H4 (cell line): ENCODE measurements at places on chromosomes 1 and 21.
A peak's percentile ranks its signal among the peaks of the same experiment; 100 is the strongest.

GRCh38 chr1:65541161-65541560 lies 120.7 kb downstream of the LEPR start:
- no peak for DNase-seq

GRCh38 chr1:17274186-17275170 lies 25.6 kb downstream of the PADI3 start:
- DNase-seq = peak; percentile 49

GRCh38 chr1:227785094-227785804 lies 30.2 kb upstream of the PRSS38 start:
- DNase-seq = no peak

GRCh38 chr1:97063532-97063931 lies 341.9 kb downstream of the PTBP2 start:
- DNase-seq = no peak

DNA sequence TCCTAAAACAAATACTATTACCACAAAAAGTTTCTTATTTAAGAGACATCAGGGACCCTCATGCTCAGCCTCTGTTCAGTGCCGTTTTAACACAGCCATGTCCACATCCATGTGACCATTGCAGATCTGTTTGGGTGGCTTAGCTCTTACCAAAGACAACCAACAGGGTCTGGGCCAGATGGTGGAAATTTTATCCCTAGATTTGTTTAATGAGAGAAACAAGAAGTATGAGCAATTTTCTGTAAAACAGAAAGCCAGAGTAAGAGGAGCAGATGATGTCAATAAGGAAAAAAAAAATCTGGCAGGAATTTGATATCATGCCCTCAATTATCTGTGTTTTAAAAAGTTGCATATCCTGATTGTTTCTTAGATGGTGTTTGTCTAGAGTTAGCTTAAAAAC lies 299.9 kb downstream of the TM2D1 start:
- no peak for DNase-seq

DNA sequence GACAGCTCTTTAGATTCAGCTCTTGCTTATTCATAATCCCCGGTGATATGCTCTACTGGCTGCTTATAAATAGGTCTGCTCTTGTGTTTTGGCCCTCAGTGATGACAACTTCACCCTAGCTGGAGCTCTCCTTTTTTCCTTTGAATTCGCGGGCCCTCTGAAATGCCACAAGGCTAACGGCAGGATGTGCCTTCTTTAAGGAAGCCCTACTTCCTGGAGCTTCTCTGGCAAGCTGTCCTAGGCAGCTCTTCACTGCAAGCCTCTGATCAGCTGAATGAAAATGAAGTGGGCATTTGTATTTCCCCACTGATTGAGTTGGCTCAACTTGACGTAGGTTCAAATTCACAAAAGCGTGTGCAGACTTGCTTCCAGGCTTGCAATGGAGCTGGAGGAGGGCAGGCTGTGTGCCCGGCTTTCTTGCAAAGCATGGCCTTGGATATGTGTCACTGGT lies 22.2 kb downstream of the SGIP1 start:
- no peak for DNase-seq

- no peak for DNase-seq
These were observed 5.8 kb downstream of the TRIM11 start for GRCh38 chr1:228400692-228401454.

GRCh38 chr1:225883616-225884265 lies 1.6 kb upstream of the TMEM63A start:
- DNase-seq = no peak

DNA sequence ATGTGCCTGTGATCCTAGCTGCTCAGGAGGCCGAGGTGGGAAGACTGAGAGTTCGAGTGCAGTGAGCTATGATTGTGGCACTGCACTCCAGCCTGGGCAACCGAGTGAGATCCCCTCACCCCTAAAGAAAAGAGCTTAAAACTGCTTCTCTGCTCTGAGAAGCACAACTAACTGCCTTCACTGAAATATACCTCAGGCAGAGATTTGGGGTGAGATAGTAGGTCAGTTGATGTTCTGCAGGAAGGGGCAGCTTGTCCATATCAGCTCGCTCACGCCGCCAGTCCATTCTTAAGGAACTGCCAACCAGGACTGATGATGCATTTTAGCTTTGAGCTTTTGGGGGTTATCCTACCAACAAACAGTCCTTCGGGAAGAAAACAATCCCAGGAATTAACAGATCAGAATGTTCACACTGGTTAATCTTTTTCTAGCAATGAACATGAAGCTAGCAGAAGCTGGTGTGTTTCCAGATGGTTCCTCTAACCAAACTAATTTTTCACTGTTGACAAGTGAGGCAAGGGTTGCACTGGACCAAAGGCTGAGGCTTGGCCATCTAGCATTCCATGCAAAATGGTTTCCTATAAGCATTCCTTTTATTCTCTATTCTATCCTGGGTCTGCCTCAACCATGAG lies 31.6 kb downstream of the LHX4 start:
- no peak for DNase-seq

DNA sequence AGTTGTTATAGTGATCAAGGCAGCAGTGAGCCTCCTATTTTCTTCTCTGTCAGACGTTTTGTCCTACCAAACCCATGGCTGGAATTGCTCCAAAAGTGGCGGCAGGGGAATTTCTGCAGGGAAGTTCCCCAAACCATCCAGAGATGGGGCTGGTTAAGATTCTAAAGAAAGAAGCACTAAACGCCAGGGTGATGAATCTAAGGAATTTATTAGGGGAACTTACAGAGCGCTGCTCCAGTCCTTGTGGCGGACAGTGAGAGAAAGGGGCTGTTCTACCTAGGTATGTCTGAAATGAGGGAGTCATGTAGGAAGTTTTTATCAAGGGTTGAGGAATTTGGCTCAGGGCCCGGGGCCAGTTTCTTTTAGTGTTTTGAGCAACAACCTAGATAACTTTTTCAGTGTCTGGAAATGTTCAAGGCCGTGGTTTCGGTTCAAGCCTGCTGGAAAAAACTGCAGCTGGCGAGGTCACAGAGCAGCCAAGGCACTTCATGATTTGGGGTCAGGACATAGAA lies 222.4 kb upstream of the B3GALT2 start:
- DNase-seq = peak; percentile 37

GRCh38 chr1:68197891-68198290 lies 34.4 kb downstream of the WLS start:
- peak; percentile 49 for DNase-seq

- DNase-seq = no peak
These were observed 59.0 kb upstream of the BCAR3 start for GRCh38 chr1:93740601-93741031.

- DNase-seq = peak; percentile 19
These were observed 128.9 kb upstream of the ADAR start for GRCh38 chr1:154736841-154737240.

- peak; percentile 93 for DNase-seq
These were observed 610 bp upstream of the HES4 start for GRCh38 chr1:1000357-1001056.

GRCh38 chr1:6594977-6595740 lies 7.5 kb downstream of the KLHL21 start:
- no peak for DNase-seq

DNA sequence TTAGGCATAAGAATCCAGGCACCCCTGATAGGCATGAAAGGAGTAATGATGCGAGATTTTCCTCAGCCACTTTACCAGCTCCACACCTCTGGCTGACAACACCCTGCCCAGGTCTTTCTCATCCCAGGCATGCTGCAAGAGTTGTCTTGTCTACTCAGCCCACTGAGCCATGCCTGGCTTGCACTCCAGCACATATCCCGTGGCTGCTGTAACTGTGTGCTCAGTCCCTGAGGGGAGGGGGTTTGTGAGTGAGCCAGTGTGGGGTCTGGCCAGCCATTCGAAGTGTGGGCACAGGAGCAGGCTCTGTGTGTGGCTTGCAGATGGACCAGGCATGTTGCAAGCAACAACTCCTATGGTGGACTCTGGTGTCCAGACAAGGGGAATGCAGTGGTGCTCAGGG lies 529.6 kb downstream of the ADGRL2 start:
- no peak for DNase-seq

DNA sequence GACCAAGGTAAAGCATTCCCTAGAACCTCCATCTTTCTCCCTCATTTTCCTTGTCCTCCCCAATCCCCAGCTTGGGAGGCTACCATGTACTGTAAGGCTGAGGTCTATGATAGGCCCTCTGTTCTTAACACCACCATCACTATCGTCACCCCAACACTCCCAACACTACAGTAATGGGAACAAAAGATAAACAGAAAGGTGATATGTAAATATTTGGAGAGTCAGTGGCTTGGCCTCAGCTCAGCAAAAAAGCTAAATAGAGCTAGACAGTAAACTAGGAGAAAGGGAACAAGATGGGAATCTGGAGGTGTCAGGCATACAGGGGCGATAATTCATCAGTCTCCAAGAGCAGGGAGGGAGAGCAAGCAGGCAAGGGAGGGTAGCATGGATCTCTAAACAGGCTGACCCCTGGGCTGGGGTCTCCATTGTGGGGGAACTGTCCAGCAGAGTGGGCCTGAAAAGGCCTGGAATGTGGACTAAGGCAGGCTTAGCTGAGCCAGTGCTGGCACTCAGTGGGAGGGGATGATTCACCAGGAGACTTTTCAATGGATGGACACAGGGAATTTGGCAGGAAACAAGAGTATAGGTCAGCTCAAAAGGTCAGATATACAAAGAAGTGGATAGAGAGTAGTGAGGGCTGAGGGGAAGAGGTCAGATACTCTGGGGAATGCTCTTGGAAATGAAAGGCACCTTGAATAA lies 6.7 kb downstream of the WNT2B start:
- DNase-seq = peak; percentile 52

GRCh38 chr1:64476251-64476952 lies 6.5 kb downstream of the CACHD1 start:
- peak; percentile 29 for DNase-seq

DNA sequence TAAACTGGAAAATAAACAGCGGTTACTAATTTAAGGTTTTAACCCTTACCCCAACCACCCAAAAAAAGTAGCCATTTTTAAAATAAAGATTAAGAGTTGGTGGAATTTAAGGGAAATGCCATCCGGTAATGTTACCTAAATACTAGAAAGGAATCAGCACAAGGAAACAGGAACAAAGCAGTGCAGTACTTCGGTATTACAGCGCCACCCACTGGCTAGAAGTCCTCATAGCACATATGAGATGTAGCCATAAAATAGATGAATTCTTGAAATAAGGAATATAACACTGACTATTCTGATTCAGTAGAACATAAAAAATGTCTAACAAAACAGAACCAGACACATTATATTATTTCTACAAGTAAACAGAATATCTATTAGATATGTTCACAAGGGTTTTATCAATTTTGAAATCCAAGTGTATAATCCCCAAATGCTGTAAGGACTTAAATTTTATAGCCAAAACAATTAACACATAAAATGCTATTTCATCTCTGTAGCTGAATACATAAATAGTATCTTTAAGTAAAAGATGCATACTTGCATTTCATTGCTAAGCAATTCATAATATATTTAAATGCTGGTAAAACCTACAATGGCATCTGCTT lies 58.8 kb downstream of the FRRS1 start:
- DNase-seq = peak; percentile 64

- no peak for DNase-seq
These were observed 862.8 kb downstream of the KCNT2 start for GRCh38 chr1:195745189-195746010.

GRCh38 chr1:234608911-234609690 lies 877 bp downstream of the IRF2BP2 start:
- DNase-seq = no peak

GRCh38 chr1:109636201-109636952 lies 16.7 kb downstream of the AMPD2 start:
- DNase-seq = peak; percentile 70

- peak; percentile 69 for DNase-seq
These were observed 1.1 kb downstream of the SERTAD4 start for GRCh38 chr1:210233495-210234328.

GRCh38 chr1:83505148-83505547 lies 493.8 kb downstream of the TTLL7 start:
- no peak for DNase-seq

GRCh38 chr1:117215733-117216462 lies 5.2 kb upstream of the VTCN1 start:
- no peak for DNase-seq

GRCh38 chr1:207004931-207005830 lies 27.4 kb downstream of the C1orf116 start:
- peak; percentile 85 for DNase-seq

GRCh38 chr1:33365560-33365997 lies 44.7 kb upstream of the A3GALT2 start:
- no peak for DNase-seq

- DNase-seq = no peak
These were observed 89.8 kb upstream of the COL11A1 start for GRCh38 chr1:103198076-103198475.

- DNase-seq = no peak
These were observed 370.9 kb downstream of the PTPRU start for GRCh38 chr1:29607236-29607635.

GRCh38 chr1:181255270-181255929 lies 166.9 kb downstream of the IER5 start:
- peak; percentile 31 for DNase-seq

- DNase-seq = no peak
These were observed 7.6 kb upstream of the KRTAP19-8 start for GRCh38 chr21:31045841-31046240.

- DNase-seq = no peak
These were observed 112.1 kb downstream of the PHTF1 start for GRCh38 chr1:113647164-113647563.

DNA sequence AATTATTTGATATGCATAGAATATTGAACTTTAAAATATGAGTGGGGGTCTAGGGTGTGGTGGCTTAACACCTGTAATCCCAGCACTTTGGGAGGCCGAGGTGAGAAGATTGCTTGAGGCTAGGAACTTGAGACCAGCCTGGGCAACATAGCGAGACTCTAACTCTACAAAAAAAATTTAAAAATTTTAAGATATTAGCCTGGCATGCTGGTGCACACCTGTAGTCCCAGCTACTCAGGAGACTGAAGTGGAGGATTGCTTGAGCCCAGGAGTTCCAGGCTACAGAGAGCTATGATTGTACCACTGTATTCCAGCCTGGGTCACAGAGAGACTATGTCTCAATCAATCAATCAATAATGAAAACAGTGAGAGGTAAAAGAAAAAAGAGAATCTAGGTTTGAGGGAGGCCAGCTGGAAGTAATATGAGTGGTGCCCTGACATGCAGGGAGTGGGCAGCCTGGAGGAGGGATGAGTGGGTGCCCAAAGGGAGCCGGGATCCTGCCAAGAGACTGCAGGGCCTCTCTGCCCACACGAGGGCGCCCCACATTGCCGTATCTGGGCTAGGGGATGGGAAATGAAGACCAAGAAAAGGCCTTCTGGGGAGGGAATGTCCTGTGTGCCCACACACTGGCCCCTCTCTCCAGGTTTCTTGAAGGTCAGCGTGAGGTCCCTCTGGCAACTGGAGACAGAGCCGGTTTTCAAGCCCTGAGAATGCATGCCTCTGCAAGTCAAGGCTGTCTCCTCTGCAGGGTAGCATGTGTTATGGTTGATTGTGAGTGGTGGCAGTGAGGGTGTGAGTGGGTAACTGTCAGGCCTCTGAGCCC lies 93.9 kb upstream of the PPM1J start:
- peak; percentile 37 for DNase-seq

GRCh38 chr1:227726924-227727599 lies 8.0 kb downstream of the JMJD4 start:
- no peak for DNase-seq

- no peak for DNase-seq
These were observed 60.7 kb upstream of the PAX7 start for GRCh38 chr1:18569811-18570545.
